ENCODE measurements at places on chromosomes 5 and 9.

DNA sequence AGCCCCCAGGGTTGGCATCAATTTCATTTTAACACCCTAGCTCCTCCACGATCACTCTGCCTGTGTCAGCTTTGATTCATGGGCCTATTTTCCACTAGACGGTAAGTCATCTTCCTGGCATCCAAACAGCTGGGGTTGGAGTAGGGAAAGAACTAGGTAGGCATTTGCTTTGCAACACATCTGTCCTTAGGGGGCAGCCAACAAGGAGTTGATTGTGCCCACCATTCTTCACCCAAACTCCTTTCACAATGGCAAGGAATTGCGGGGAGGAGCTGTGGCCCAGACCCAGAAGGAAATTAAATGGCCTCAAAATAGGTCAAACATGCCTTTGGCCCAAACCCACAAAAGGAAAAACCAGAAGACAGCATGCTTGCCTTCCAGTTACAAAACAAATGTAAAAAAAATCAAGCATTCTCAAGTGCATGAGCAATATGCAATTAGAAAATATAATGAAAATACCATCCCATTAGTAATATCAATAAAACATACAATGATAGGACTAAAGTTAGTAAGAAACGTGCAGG lies 71.8 kb downstream of the NRG2 start:
- DNase-seq = no peak

DNA sequence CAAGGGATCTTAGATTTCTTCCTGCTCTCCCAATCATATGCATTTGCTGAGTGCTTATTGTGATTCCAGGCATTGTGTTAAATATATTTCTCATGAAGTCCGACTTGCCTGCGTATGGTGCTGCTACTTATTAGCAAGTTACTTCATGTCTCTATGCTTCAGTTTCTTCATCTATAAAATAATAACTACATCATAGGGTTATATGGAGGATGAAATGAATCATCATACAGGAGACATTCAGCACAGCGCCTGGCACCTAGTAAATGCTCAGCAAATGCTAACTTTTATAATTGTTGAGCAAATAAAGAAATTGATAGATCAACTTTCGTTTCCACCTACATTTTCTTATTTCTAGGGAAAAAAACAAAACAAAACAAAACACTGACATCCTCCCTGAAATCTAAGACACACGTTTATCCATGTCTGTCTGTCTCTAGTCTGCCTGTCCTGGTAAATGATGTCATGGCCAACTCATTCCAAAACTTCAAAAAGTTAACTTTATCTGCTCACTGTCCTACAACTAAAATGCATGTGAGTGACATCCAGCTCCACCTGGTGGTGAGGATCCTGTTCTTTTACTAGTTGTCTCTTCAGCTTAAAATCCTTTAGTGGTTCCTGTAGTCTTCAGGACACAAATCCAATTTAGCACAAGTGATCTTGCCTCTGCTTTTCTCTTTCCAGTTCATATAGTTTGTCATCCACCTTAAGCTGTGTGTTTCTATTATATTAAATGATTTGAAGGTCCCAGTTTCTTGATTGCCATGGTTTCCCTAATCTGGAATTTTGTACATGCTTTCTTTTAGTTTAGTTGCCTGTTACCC lies 27.7 kb downstream of the PPP3R2 start:
- DNase-seq = no peak

- DNase-seq = no peak
Measured at GRCh38 chr5:10505517-10506095, 58.3 kb upstream of the ANKRD33B start.

GRCh38 chr9:109977521-109977920 lies 197.5 kb downstream of the PALM2AKAP2 start:
- no peak for DNase-seq

DNA sequence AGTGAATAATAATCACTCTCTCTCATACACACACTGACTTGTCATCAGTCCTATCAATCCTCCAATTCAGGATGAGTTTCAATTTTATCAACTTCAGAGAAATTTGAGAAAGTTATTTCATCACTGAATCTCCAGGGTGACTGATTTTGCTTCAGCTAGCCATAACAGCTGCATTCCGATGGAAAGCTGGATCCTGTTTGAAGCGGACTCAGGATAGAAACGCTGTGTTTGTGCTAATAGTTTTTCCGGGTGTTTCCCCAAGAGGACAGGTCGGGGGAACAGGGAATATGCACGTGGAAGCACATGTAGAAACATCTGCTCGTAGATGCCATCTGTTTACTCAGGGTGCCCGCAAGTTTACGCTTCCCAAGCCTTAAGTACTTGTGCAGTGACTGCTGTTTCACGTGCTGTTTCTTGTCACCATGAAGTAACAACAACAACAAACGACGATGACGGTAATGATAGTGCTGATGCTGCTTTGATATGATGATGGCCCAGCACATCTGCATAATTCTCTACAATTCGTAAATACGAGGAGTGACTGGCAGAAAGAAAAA lies 263.7 kb upstream of the DAPK1 start:
- no peak for DNase-seq

DNA sequence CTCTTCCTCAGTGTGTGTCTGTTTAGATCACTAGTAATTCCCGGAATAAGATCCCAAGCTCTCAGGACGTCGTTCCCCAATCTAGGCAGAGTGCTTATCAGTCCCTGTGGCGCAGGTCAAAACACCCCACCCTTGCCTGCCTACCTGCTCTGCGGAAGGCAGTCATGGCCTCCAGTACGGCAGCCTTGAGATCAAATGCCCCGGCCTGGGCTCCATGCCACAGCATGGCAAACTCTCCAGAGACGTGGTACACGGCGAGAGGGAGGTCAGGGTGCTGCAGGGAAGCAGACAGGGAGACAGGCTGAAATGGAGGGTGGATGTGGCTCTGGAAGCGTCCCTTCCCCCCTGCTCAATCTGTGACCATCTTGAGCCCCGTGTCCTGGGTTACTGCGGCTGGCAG lies 12.0 kb upstream of the HDHD3 start:
- no peak for DNase-seq

- no peak for DNase-seq
Measured at GRCh38 chr9:114250235-114250568, 72.7 kb upstream of the ORM1 start.

DNA sequence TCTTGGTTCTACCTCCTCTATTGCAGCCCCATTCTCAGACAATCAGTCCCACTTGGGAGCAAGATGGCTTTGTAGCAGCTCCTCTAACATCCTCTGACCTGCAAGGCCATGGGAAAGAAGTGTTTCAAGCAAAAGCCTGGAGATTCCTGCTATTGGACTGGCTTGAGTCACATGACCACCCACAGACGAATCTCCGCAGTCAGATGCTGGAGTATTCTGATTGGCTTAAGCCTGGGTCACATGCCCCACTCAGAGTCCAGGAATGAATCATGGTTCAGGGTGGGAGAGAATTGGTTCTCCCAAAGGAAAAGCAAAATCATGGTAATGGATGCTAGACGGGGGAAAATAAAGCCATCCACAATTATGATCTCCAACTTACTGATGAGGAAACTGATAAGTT lies 22.6 kb upstream of the LMX1B start:
- no peak for DNase-seq

DNA sequence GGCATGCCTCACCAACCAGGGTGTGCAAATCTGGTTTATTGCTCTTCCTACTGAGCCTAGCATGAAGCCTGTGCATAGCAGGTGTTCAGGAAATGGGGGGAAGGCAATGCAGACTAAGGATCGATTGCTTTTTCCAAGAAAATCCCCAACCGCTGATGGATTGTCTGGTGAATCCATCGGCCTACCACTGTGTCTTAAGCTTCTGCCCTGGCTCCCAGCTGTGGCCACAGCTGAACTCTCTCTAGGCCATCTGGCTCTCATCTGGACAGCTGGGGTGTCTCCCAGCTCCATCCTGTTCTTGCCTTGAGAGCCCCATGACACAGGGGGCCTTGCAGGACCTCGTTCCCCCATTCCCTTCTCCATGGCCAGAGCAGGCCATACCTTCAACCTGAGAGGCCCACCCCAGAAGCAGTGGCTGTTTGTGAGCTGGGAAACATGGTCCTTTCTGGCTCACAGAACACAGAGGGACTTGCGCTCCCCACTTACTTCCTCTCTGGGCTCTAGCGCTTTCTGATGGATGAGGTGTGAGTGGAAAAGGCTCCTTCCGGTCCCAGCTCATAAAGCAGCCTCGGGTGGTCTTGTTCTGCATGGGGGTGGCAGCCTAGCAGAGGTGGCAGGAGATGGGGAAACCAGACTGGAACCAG lies 41.8 kb downstream of the COL27A1 start:
- no peak for DNase-seq

- no peak for DNase-seq
Measured at GRCh38 chr5:173970878-173971650, 17.9 kb upstream of the C5orf47 start.

DNA sequence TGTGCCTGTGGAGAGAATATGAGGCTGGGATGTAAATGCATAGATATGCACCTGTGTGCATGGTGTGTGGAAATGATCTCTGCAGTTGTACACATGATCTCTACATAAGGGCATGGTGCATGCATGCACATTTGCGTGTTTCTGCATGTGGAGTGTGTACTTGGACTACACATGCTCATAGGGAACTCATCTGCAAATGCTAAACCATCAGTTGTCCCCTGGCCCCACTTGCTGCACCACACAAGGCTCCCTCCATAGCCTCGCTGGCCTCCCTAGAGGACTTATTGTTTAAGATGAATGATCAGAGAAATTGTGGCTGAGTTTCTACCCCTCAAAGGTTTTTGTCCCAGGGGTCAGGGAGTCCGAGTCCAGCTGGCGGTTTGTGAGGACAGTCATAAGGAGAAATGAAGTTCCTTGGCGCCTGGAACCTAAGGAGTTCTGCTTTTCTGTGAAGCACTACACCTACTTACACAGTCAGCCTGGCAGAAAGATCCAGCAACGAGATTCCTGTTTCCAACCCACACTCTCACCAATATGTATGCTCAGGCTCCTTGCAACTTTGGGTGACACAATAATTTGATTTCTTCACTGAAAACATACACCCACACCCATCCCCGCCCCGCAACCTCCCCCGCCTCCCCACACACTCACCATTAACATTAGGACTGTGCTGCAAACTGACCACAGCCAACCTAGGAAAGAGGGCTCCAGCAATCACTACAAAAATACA lies 79.9 kb upstream of the CPEB4 start:
- no peak for DNase-seq

DNA sequence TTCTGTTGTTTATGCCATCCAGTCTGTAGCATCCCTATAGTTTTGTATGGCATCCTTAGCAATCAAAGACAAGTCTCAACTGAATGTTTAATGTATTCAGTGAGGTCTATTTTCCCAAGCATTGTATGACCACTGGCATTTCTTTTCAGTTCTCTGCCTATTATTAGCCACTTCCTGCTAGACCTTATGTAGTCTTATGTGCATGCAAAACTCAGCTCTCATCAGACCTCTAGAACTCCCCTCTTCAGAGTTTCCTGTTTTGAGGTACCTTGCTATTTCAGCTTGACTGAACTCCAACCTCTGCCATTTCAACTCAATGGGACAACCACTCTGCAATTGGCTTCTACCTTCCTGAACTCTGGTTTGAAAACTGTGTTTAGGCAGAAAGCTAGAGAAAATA lies 113.2 kb downstream of the SLC25A46 start:
- no peak for DNase-seq

GRCh38 chr9:19517202-19517942 lies 108.6 kb downstream of the ACER2 start:
- no peak for DNase-seq

GRCh38 chr5:113271015-113271414 lies 163.8 kb downstream of the TSSK1B start:
- no peak for DNase-seq

GRCh38 chr9:109182940-109183798 lies 16.1 kb upstream of the FRRS1L start:
- no peak for DNase-seq

DNA sequence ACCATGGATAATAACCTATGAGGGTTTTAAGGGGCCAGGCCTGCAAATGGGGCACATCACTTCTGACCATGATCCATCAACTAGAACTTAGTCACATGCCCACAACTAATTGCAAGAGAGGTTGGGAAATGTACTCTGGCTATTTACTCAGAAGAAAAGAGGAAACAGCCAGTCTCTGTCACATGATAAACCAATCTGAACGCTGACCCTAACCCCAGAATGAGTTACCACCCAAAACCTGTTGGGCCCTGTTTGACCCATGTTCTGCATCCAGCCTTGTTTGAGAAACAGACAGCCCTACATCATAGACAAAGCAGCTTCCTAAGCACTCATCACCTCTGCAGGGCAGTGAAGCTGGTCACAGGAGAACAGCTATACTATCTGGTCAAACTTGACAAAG lies 5.8 kb downstream of the MACROH2A1 start:
- no peak for DNase-seq

DNA sequence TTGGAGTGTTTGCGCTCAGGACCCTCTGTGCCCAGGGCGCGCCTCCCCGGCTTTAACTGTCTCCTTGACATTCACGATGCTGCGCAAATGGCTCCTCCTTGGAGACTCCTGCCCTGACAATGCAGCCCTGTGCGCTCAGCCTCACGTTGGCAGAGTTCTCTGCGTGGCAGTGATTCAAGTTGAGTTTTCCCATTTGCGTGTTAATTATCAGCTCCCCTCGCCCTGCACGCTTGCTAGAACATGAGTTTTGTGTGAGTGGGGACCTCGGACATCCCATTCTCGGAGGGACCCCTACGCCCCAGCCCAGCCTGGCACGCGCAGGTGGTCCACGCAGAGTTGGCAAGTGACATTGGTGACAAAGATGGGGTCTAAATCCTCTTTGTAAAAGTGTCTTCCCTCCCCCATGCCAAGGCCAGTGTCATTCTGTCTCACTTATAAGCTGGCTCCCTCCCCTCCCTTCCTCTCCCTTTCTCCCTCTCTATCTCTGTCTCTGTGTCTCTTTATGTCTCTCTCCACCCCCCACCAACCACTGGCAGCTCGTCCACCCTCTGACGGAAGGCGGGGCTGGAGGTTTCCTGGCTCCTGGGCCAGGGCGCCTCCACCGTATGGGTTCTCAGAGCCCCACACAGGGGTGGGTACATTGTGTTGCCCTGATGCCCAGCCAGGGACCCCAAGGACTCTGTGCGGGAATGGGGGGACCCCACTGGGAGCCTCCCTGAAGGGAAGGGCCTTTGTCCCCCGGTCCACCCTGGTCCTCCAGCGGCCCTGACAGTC lies 169.3 kb downstream of the OLFM1 start:
- DNase-seq = no peak

- no peak for DNase-seq
Measured at GRCh38 chr9:115035841-115036612, 81.9 kb downstream of the TNC start.
